ENCODE measurements at places on chromosomes 3 and 15. TPM values are rescaled to one million over a fixed set of nuclear protein-coding genes. Genes with fewer than 3 reads are reported as not detected.

Gene HYAL3
- total RNA-seq, result 3.9 TPM

Gene ALAS1
- 89.4 TPM for total RNA-seq

GRCh38 chr3:34346656-34347055 lies 548.2 kb downstream of the PDCD6IP start:
- DNase-seq, result no peak

- no peak for DNase-seq
These were observed 277.1 kb upstream of the GBE1 start for GRCh38 chr3:82038556-82038955.

DNA sequence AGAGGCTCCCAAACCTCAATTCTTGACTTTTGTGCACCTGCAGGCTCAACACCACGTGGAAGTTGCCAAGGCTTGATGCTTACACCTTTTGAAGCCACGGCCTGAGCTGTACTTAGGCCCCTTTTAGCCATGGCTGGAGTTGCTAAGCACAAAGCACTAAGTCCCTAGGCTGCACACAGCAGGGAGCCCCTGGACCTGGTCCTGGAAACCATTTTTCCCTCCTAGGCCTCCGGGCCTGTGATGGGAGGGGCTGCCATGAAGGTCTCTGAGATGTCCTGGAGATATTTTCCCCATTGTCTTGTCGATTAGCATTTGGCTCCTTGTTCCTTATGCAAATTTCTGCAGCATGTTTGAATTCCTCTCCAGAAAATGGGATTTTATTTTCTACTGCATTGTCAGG lies 247.1 kb upstream of the ARPP21 start:
- no peak for DNase-seq

GRCh38 chr3:171383206-171384018 lies 76.8 kb downstream of the TNIK start:
- DNase-seq, result no peak

- no peak for DNase-seq
These were observed 36.5 kb upstream of the ENTPD3 start for GRCh38 chr3:40350529-40350928.

DNA sequence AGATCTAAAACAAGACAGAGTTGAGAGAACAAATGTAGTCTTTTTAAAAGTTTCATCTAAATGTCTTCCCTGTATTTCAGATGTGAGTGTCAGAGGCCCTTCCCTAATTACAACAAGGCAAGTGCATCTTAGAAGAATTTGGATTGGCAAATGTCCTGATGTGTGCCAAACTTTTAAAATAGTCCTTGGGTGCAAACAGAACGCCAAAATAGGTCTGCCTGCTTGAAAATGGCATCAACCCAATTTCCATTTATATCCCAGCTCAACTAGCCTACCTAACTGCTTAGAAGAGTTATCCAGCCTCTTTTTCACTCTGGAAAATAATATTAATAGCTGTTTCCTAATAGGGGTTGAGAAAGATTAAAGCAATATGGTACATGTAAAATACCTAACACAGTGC lies 311.8 kb upstream of the ARRDC4 start:
- no peak for DNase-seq

DNA sequence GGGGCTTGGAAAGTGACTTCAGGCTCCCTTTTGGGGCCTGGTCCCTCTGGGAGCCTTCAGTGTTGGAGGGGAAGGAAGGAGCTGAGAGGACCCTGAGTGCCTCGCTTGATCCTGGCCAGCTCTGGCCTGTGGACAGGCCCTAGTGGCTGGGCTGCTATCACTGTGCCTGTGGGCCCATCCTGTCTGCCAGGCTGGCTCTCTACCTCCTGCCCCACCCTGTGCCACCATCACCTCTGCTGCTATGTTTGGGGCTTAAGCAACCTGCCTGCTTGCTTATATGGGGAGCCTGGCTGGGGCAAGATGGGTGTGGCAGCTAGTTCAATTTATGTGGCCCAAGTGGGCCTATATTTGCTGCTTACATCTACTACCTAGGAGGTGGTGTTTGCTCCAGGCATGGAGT lies 7.1 kb downstream of the TEX264 start:
- DNase-seq, result no peak

DNA sequence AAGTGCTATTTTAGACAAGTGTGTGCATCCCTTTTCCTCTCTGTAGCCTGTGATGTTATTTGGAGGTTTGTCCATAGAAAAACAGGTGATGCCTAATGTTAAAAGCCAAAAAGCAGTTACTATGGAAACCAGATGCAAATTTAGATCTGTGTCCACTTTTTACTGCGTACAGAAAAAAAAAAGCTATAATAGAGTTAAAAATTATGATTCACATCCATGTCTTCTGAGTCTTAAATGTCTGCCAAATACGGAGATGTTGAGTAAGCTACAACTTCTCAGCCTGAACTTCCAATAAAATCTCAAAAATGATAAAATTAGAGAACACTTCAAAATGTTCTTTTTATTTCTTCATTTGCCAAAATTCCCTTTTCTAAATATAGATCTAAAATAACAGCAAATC lies 74.2 kb upstream of the GAP43 start:
- DNase-seq, result no peak

DNA sequence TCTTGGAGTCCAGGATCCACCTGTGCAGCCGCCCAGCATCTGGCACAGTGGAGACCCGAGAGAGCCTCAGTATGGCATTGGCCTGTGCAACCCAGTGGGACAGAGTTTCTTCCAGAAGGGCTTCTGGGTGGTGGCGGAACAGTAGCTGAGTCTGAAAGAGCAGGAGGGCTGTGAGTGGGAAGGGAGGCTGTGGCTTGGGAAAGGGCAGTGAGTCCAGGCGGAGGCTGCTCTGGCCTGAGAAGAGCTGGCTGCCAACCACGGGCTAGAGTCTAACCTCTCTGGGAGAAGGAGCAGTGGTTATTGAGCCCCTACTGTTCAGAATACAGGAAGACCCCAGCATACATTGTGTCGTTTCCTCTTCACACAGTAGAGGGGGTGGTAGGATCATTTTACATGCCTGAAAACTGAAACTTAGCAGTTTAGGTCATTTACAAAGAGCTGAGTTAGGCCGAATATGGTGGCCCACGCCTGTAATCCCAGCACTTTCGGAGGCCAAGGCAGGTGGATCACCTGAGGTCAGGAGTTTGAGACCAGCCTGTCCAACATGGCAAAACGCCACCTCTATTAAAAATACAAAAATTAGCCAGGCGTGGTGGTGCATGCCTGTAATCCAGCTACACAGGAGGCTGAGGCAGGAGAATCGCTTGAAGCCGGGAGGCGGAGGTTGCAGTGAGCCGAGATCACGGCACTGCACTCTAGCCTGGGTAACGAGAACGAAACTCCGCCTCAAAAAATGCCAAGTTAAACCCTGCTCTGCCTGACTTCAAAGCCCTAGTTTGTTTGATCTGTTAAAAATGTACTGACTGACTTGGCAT lies 3.2 kb downstream of the AEN start:
- DNase-seq, result no peak

GRCh38 chr3:42780398-42780797 lies 7.3 kb upstream of the CCDC13 start:
- DNase-seq, result no peak

Gene C3orf20
- total RNA-seq, result not detected

All from Panc1 (cell line).